ENCODE measurements at places on chromosomes 4 and X. TPM values are rescaled to one million over a fixed set of nuclear protein-coding genes. Genes with fewer than 3 reads are reported as not detected.

The SPANXA1 gene
- not detected for total RNA-seq

GRCh38 chrX:22032084-22032483, at the start of gene PHEX:
Gene PHEX (plus strand): TSS chrX:22032325. CDS start chrX:22033006, 681 bp downstream.
- H3K4me1 ChIP-seq, result no peaks in the 10 kb centered on the region
- no peak within 1 kb of the TSS for H3K4me3 ChIP-seq
- H3K27me3 ChIP-seq, result no peaks in the 10 kb centered on the region
- H3K27ac ChIP-seq, result no peak within 1 kb of the TSS

DNA sequence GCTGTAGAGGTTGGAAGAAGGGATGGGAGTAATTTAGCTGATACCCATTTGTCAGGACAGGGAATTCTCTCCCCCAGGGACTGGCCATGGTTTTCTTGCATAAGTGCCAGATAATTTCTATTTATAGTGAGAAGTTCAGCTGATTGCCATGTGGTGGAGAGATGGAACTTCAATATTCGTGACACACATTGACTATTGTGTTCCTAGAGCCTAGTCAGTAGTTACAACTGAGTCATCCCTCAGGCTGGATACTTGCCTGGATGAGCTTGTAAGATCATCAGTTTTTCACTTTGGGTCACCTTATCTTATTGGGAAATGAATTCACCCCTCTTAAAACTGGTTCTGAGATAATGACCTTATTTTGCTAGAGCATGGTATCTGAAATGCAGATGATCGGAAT, 32.2 kb downstream of the CFAP299 start:
- no peaks in the 10 kb centered on the region for H3K4me1 ChIP-seq
- no peaks in the 10 kb centered on the region for H3K27me3 ChIP-seq

GRCh38 chr4:120723105-120723504, 199.4 kb downstream of the PRDM5 start:
- no peak for DNase-seq
- no peak overlapping the region for H3K27ac ChIP-seq
- H3K36me3 ChIP-seq, result no peaks in the 10 kb centered on the region
- H3K4me1 ChIP-seq, result no peaks in the 10 kb centered on the region

- no peaks in the 10 kb centered on the region for H3K4me1 ChIP-seq
- H3K4me3 ChIP-seq, result no peak overlapping the region
- peaks cover 28% of the 10 kb centered on the region for H3K36me3 ChIP-seq
- no peaks in the 10 kb centered on the region for H3K27me3 ChIP-seq
Measured at GRCh38 chr4:139286186-139286698, 6.2 kb upstream of the MGARP start.

All from heart right ventricle (tissue), 16 donors.